Iris pigment epithelial cell (primary cell): ENCODE measurements at places on chromosomes 12 and 14.

DNA sequence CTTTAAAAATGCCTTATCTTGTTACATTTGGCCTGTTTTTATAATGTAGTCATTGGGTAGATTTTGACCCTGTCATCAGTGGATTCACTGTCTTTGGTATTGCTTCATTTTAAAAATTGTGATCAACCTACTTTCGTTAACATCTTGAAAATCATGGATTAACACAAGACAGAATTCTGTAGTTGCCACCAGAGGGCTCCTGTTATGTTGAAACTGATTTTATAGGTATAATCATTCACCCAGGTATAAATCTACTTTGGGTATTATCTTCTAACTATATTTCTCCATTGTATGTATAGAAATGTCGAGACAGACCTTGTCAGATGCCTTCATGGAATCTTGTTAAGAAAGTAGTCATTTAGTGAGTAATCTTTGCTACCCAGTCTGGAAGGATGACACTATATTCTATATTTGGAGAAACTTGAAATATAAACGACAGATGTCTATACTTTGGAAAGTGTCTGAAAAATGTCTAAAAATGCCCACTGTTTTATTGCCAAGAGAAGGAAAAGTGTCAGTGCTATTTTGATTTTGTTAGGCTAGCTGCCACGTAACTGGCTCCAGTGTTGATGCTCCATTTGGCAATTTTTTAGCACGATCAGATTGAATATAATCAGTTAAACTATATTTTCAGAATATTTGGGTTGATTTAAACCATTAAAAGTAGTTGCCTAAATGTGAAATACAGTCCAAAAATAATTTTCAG, 129.4 kb downstream of the PELI2 start:
- DNase-seq, result peak; percentile 38

DNA sequence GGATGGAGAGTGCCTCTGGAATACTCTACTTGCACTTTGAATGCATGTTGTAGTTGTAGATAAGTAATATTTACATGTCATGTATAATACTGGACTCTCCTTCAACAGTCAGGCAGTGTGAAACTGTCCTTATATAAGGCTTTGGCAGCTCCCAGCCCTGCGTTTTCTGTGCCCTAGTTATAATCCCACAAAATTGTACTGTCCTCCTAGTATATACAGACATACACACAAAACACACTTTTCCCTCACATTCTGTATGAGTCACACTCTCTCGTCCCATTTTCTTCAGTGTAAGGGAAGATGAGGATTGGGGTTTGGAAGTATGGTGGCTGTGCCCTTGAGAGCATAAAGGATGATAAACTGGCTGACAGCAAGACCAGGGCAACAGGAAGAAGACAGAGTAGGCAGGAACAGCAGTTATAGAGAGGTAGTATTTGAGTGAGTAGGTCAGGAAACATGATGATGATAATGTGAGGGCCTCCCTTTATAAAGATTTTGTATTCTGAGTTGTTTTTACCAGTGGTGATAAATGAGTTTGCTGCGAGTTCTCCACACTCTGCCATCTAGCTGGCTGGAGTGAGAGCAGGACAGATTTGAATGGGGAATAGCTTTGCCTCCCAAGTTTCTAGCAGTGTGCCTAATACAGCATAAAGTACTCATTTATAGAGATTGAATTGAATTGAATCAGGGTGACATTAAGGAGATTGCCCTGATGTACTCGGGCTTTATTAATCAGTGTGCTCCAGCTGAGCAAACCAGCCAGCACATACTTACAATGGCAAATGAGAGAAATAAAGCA, 5.0 kb downstream of the CREBL2 start:
- peak; percentile 16 for DNase-seq

DNA sequence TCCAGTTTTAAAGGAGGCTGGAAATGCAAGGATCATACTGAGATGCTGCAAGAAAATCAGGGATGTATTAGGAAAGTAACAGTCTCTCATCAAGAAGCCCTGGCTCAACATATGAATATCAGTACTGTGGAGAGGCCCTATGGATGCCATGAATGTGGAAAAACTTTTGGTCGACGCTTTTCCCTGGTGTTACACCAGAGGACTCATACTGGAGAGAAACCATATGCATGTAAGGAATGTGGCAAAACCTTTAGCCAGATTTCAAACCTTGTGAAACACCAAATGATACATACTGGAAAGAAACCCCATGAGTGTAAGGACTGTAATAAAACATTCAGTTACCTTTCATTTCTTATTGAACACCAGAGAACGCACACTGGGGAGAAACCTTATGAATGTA, 24.5 kb downstream of the ZNF891 start:
- peak; percentile 7 for DNase-seq

- no peak for DNase-seq
Measured at GRCh38 chr12:97097734-97098133, 190.7 kb downstream of the NEDD1 start.

GRCh38 chr12:105705765-105706164, 375.3 kb downstream of the C12orf75 start:
- DNase-seq, result peak; percentile 71

DNA sequence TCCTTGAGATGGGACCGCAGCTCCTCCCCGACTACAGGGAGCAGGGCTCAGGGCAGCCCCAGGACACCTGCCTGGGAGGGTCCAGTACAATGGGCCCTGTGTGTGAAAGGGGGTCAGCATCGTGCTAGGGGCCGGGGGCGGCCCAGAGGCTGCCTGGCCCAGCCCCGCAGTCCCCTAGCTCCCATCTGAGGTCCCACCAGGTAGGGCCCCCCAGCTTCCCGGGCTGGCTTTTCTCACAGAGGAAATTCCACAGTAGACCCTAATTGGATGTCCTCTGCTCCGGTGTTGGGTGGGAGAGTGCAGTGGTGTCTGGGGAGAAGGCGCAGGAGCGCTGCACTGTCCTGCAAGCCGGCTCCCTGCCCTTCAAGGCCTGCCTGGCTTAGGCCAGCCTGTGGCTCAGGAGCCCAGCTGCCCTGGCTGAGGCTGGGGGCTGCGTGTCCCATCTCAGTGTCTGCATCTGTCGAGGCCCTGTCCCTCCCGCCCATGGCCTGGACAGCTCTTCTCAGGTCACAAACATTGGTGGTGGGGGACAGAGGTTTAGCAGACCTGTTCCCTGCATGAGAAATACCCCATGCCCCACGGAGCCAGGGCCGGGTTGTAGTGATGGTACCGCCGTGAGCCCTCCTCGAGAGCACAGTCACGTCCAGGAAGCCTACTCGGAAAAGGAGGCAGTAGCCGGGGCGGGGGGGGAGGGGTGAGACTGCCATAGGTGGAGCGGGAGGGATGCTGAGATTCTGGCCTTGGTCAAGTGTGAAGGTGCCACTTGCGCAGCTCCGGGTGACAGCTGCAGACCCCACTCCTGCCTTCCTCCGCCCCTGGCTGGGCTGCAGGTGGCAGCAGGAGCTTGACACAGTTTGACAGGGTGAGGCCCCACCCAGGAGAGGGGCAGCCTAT, 11.6 kb downstream of the HIP1R start:
- DNase-seq, result no peak

DNA sequence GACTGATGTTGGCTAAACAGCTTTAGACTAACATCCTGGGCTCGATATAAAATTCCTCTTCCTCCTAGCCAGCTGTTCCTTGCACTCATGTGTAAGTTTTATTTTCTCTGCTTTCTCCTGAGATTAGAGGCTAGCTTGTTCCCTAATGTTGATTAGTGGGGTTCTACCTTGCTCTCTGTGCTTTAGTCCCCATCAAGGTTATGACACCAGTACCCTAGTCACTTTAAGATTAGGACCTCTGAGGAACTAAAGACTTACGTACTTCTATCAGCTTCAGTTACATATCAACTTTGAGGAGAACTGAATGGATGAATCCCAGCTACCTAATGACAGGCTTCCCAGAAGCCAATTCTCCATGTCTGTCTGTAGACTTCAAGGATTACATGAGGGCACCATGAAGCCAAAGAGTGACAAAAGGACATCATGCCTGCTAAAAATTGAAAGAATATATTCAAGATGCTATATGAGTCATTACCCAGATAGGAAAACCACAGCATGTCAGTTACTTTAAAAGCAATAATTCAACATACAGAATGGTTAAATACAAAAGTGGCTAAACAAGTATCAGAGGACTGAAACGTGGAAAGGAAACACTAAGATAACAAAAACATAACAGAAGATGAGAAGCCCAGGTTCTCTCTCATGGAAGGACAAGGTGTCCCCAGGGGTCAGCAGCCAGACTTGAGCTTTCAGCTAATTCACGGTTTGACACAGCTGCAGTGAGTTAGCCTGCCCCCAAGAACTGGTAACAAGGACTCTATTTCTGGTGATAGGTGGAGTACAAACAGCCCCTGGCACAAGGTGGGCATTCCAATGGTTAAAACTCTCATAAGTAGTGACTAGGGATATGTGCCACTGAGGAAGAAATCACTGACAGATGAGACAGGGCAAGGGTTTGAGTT, 20.4 kb downstream of the ADAM20 start:
- peak; percentile 9 for DNase-seq

DNA sequence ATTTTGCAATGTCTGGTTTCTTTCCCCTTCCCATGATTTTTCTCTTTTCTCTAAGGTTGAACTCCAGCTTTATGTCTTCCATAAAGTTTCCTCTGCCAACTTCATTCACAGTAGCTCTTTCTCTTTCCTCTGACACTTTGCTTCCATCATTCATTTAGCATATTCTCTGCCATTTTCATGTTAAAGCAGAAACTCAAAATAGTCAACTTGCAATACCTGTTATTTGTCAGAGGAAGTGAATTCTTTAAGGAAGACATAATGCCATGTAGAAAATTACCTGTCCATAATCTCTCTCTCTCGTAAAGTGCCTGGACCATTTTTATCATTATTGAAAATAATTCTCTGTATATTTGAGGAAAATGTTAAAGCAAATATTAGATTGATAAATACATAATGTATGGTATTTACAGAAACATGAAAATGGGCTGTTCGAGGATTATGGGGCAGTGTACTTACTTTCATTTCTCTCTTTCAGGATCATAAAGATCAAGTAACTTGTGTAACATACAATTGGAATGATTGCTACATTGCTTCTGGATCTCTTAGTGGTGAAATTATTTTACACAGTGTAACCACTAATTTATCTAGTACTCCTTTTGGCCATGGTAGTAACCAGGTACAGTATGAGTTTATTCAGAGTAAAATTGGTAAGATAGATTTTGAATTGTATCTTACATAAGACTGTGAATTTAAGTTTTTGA, 12.6 kb downstream of the NEDD1 start:
- DNase-seq, result no peak

DNA sequence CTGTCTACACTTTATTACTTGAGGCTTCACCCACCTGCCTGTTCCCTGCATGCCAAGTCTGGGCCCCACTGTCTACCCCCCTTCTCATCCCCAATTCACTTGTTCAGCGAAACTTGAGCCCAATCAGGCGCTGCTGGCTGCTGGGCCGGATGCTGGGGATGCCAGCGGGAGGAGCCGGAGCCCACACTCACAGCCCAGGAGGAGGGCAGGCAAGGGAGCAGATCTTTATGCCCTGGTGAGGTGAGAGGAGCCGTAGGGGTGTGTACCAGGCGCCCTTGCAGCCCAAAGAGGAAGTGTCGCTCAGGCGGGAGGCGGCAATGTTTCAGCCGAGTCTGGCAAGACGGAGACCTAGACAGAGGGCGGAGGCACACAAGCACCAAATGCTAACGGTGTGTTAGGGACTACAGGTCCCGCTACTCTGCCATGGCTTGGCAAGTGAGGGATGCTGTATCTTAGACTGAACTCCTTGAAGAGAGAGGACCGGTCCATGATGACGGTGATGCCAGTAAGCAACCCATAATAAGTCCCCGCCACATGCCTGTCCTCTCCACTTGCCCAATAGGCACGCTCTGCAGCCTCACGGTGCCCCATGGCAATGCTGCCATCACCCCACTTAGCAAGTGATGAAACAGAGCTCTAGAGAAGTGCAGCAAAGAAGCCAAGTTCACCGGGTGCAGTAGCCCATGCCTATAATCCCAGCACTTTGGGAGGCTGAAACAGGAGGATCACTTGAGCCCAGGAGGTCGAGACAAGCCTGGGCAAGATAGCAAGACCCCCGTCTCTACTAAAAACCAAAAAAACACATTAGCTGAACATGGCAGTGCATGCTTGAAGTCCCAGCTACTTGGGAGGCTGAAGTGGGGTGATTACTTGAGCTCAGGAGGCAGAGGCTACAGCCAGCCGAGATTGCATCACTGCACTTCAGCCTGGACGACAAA, 41.6 kb downstream of the LRRC74A start:
- no peak for DNase-seq

GRCh38 chr14:54364555-54365415, 32.0 kb upstream of the CDKN3 start:
- peak; percentile 53 for DNase-seq

- no peak for DNase-seq
Measured at GRCh38 chr12:89386138-89386537, 33.8 kb upstream of the DUSP6 start.

DNA sequence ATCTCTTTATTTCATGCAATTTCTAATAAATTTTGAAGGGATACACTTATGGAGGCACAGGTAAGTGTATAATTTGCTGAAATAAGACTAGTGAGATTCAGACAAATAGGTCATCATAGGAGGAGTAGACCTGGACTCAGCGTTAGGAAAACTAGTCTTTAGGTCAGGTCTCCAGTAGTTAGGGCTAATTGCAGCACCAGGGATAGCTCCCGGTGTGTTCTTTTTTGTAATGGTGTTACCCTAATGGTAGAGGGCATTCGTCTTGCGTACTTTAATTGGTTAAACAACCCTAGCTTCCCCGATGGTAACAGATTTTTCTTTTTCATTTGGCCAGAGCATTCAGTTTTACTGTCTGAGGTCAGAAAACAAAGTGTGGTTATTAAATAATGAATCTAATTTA, 64.9 kb downstream of the ARID2 start:
- DNase-seq, result no peak

DNA sequence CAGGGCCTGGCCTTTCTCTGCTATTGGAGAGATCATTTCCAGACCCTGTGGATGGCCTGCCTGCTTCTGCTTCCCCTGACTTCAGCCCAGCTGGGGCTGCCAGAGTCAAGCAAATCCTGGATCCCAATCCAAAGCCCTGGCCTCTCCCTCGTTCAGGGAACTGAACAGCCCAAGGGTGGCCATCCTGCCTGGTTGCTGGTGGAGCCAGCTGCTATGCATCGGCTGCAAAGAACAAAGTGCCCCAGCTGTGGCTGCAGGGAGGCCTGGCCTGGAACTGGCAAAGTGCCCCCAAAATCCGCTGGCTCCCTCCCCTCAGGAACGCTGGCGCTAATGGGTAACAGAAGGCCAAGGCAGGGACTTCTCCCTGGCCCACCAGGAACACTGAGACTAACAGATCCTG, 56.4 kb downstream of the LRRC74A start:
- DNase-seq, result no peak

DNA sequence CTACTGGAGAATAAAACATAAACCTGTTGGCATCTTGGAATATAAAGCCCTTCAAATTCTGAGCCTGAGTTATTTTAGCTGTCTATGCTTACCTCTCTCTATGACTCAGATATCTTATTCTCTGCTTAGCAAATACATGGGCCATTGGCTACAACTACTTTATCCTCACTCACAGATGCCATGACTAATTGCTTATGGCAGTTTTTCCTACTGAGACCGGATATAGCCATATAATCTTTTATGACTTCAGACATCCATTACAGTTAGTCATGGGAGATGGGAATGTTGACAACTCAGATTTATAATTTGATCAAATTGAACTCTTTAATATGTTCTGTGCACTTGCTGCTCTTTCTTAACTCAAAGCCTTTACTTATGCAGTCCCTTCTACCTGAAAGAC, 502.4 kb upstream of the ATP2B1 start:
- peak; percentile 82 for DNase-seq
